ENCODE measurements at places on chromosomes 5 and 9.

DNA sequence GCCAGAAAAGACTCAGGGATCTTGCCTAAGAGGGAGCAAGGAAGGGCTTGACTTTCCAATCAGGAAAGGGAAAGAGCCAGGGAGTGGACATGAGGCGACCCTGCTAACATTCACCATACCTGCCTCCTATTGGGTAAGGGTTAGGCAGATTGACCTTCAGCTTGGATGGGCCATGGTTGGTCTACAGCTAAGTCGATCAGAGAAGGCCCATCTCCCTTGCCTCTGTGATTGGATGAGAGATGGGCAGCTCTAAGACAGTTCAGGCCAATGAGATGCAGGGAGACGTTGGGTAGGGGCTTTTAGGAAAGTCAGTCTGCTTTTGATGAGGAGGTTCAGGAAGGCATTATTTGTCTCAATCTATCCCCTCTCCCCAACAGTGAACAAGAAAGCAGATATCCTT is 135.0 kb upstream of the STC2 start:
- no peak for DNase-seq

DNA sequence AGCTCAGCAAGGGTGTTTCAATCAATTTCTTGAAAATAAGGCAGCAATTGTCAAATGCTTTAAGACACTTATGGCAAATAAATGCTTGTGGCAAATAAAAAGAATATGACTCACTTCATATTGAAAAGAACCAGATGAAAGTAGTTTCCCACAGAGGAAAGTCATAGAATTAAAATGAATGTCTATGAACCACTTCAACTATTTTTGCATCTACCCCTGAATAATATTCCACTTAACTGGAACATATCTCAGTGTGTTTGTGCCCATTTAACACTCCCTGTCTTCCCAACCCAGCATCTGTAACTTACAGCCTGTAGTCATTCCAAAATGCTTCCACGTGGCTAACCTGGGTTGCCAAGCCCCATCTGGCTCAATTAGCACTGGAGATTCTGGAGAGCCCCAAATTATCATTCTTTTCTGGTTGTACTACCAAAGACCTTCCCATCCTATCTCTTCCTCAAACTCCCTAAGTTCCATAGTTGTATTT is 84.7 kb downstream of the FEM1C start:
- no peak for DNase-seq

- no peak for DNase-seq
Measured at GRCh38 chr9:136837146-136837855, 5.0 kb upstream of the AJM1 start.

- DNase-seq: peak; percentile 17
Measured at GRCh38 chr5:142600611-142601358, 85.1 kb downstream of the FGF1 start.

GRCh38 chr5:175336781-175337180 is 107.2 kb downstream of the DRD1 start:
- DNase-seq: peak; percentile 71

DNA sequence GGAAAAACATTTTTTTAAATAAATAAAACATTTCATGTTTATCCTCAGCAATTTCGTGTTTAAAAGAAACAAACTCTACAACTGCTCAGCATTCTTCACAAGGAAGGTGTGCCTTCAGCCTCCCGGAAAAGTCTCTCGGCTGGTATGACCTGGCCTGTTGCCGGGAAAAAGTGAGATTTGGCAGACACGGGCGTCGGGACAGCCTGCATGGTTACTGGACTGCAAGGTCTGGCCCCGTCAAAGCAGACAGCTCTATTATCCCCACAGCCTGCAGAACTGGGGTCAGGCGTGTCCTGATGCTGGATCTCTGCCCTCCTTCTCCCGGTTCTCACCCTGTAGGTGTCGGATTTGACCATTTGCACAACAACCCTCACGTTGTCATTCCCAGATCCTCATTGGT is 120.3 kb upstream of the SPATA31C2 start:
- DNase-seq: no peak

DNA sequence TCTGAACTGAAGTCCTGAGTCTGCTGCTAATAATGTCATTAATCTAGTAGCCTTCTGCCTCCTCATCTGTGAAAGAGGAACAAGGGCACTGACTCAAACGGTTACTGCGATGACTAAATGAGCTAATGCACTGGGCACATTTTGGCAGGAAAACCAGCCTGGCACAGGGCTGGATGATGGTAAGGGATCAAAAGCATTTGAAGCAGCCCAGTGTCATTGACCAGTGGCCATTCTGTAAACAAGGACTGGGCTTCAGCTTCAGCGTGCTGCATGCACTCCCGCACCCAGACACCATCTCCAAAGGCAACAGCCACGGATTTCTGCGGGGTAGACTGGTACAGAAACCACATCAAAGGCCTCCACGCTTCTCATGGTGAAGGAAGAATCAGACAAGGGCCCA is 8.0 kb downstream of the GCNT4 start:
- no peak for DNase-seq

DNA sequence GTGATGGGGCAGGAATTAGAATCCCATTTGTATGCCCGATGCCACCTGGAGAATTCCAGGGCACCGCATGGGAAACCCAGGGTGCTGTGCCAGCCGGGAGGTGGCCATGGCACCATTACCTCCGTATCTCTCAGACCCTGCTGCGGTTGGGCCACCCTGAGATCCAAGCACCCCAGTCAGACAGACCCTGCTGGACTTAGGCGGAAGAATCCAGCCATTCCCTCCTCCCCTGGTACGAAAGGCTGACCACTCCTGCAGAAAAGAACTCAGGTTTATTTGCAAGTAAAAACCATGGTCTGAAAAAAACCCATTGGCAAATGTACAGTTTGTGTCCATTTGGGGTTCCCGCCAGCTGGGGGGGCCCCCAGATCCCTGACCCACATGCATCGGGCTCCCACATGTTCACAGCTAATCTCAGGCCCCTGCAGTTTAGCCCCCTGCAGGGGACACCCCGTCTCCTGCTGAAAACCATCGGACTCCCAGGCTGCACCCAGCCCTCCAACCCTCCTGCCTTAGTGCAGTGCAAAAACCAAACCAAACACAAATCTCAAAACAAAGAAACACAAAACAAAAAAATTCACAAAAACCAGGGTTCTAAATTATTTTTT is 23.6 kb upstream of the SARDH start:
- DNase-seq: no peak

DNA sequence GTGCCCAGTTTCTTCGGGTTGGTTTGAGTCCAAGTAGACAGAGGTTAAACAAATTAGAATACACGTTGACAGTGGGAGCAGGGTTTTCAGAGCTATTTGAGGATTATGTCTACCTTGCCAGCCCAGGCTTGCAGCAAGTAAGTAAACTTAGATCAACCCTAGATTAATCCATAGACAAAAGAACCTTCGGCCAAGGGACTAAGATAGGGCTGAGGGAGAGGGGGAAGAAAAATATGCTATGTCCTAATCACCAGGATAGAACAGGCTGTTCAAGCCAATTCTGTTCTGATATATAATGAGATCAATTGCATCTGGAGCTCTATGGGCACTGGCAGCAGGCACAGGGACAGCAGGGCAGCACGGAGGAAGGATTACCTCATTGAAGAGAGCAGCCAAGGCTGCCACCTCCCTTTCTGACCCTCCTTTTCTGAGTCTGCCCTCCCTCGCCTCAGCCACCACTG is 377.7 kb downstream of the PIK3R1 start:
- DNase-seq: no peak

- peak; percentile 77 for DNase-seq
Measured at GRCh38 chr9:127224883-127225739, 39.5 kb upstream of the GARNL3 start.

GRCh38 chr5:113276001-113276400 is 158.8 kb downstream of the TSSK1B start:
- DNase-seq: no peak

DNA sequence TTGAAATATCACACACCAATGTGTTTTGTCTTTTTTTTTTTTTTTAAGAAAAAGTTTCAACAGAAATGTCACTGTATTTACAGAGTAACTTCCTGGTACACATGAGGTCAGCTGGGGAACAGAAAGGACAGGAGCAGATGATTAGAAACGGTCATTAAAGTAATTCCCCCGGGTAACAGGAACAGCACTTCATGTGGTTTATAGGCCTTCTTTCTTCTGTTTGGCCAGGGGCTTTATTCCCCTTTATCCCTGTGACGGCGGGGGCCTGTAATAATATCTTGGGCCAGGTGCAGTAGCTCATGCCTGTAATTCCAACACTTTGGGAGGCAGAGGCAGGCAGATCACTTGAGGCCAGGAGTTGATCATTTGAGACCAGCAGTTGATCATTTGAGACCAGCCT is 30.5 kb upstream of the MSH3 start:
- DNase-seq: no peak

DNA sequence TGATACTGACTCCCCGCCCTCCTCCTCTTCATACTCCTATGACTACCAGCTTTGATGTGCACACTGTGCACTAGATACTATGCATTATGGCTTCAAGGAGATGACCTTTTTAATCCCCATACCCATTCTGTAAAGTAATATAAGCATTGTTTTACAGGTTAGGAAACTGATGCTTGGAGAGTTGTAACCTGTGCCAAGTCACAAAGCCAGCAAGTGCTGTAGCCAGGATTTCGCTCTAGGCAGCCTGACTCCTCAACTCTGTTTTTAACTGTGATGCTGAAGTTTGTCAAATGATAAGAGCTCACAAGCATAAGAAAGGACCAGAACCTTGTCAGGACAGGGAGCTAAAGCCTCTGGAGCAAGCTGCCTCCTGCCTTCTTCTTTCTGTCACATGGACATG is 461.3 kb downstream of the TMEM232 start:
- no peak for DNase-seq

GRCh38 chr5:157708866-157709265 is 22.4 kb upstream of the THG1L start:
- no peak for DNase-seq

DNA sequence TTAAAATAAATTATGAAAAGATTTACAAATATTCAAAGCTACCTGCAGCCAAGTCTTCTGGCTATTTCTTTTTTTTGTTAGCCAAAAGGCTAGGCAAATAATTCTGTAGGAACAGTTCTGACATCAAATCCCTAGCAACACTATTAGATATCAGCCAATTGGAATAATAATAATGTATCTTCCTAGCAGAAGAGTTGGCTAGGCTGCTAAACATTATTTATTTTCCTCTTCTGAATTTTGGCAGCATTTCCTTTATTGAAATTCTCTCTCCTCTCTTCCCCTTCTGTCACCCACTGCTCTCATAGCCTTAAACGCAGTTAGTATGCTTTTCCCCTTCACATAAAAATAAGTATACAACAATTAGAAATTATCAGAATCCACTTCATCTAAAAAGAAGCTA is 42.6 kb downstream of the ZDHHC21 start:
- DNase-seq: no peak

DNA sequence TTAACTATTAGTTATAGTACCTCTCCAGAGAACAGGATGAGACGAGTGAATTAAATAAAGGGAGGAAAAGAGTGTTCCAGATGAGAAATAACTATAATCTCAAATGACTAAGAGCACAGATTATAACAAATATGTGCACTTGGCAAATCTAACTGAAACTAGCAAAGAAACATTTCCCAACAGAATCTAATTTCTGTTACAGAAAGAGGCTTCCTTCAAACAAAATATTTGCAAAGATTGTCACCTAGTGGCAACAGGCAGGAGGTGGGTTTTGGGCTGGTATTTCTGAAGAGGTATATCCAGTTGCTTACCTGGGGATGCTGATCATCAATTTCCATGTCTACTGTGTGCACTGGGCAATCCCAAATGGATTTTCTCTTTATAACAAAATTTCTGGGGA is 5.6 kb upstream of the SPDL1 start:
- no peak for DNase-seq

- peak; percentile 58 for DNase-seq
Measured at GRCh38 chr5:170221327-170221741, 11.5 kb upstream of the C5orf58 start.

- DNase-seq: no peak
Measured at GRCh38 chr5:169013208-169013728, 287.7 kb downstream of the SLIT3 start.

DNA sequence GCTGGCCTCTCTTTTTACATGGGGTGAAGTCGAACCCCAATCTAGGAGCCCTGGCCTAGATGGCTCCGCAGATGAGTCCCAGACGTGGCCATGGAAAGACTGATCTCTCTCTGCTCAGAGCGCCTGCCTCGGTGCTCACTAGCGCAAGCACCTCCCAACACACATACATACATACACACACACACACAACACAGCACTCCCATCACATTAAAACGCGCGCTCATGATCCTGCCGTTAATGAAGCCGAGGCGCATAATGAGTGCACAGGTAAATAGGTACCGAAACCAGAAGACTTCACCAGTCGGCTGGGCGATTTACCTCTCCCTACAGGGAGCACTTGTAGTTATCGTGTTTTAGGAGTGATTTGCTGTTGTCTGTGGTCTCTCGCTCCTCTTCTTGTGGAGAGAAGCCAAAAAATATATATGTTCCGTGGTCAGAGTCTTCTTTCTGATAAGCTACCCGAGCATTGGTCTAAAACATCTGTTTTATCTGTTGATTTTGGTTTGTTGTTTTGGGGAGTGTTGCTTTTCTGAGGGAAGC is 207.7 kb downstream of the MEF2C start:
- DNase-seq: peak; percentile 77

DNA sequence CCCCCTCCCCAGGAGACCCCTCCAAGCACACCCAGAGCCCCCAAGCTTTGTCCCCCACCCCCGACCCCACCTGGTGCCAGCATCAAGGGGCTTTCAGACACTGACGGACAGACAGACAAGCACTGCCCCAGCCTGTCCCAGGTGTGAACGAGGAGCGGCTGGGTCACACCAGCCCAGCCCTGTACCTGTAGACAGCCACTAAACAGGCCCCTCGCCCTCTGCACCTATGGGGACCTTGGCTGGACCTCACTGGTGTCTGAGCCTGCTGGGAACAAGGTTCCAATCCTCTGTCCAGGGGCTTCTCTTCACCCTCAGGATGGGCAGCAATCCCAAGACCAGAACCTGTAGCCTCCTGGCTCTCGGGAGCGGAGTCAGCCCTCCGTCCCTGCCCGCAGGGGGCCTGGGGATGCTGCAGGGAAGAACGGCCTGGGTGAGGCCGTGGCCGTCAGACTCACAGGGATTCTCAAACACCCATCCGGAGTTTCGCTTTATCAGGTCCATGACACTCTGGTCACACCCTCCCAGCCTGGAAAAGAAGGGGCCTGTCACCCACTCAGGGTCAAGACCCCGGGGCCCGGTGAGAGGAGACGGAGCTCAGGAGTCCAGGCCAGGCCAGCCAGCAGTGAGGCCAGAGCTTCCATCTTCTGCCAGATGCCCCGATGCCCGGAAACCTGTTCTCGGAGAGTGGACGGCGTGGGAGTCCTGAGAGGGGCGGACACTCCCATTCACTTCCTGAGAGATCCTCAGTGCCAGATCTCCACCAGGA is 2.8 kb downstream of the LCN6 start:
- DNase-seq: no peak

DNA sequence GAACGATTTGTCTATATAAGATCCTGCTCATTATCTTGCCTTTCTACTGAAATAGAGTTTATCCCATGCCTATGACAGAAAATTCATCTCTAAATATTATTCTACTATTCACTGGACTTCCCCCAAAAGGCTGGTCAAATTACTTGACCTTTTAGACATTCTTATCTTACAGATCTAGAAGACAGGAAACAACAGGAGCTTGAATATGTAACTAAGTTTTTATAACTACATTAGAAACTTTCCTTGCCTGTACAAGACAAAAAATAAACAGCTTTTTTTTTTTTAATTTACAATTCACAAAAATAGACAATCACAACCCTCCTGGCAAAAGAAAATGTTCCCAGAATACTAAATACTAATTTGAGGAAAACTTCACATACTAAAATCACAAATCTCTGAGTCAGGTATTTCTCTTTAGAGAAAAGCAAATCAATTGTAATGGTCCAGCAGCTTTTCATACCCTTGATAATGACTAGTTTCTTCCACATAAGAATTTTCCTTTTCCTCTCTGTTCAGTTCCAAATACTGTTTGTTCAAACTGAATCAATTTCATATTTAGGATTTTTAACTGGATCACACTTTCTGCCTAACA is 68.6 kb downstream of the MLLT3 start:
- no peak for DNase-seq
